ENCODE measurements at places on chromosomes 13 and 19. TPM values are rescaled to one million over a fixed set of nuclear protein-coding genes. Genes with fewer than 3 reads are reported as not detected.
A peak's percentile ranks its signal among the peaks of the same experiment; 100 is the strongest.

The WDFY2 gene
- total RNA-seq = 18.9 TPM

The CRX gene
- not detected for total RNA-seq

GRCh38 chr19:16726916-16727315, 7.3 kb downstream of the NWD1 start:
- DNase-seq = no peak
- H3K4me3 ChIP-seq = no peak overlapping the region
- no peaks in the 10 kb centered on the region for H3K27me3 ChIP-seq
- no peaks in the 10 kb centered on the region for H3K4me1 ChIP-seq

DNA sequence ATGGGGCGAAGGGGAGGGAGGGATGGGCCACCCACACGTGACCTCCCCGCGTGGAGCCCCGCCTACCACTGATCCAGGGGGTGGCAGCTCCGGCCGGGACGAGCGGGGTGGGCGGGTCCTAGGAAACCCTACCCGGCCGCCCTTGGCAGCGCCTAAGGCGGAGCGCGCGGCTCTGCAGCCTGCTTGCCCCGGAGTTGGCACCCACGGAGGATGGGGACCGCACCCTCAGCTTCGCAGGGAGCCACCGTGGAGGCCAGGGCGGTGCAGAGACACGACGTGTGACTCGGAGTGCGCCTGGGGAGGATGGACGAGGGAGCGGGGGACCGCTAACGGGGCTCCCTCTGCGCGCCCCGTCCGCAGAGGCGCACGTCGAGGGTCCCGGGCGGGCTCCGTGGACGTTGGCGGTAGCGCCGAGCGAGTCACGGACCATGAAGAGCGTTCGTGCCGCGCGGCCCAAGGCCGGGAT, at the start of gene RGS9BP:
Gene RGS9BP, plus strand, starts transcription at position 129 of the 466 bp plus-strand sequence. CDS start 416 bp downstream, outside the sequence.
- no peak within 1 kb of the TSS for H3K27ac ChIP-seq
- peaks cover 59% of the 10 kb centered on the region for H3K27me3 ChIP-seq
- H3K4me1 ChIP-seq = peaks cover 21% of the 10 kb centered on the region
- DNase-seq = peak; percentile 34
- H3K36me3 ChIP-seq = no peaks in the 10 kb centered on the region
- peak within 1 kb of the TSS; percentile 92 for H3K4me3 ChIP-seq

GRCh38 chr13:102620516-102620915, 23.7 kb downstream of the TPP2 start:
- H3K4me1 ChIP-seq = no peaks in the 10 kb centered on the region
- no peak overlapping the region for H3K4me3 ChIP-seq
- no peak for DNase-seq
- H3K27me3 ChIP-seq = no peaks in the 10 kb centered on the region

The ZNF844 gene
- 9.4 TPM for total RNA-seq

The ZSCAN18 gene
- 56.6 TPM for total RNA-seq

The KIR2DL1 gene
- total RNA-seq = not detected

The CALR3 gene
- total RNA-seq = not detected

- H3K4me1 ChIP-seq = peaks cover 15% of the 10 kb centered on the region
- no peak overlapping the region for H3K4me3 ChIP-seq
- no peak for DNase-seq
Measured at GRCh38 chr13:106291006-106291405, 244.5 kb downstream of the EFNB2 start.

The PCDH17 gene
- total RNA-seq = 14.4 TPM

DNA sequence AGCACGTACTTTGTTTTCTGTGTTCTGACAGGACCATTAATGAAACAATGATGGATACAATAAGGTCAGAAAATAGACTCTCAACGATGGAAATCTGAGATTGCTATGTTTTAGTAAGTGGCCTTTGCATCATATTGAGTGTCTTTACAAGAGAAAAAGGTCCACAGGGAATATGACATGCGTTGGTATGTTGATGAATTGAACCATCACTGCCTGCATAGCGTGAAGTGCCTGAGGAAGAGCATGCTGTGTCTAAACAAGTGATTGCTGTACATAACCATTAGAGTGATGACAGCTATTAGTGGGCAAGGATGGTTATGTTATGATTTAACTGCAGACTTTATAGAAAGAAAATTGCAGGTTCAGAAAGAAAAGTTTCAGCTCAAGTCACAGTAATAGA, 623.2 kb downstream of the SLITRK5 start:
- no peak overlapping the region for H3K4me3 ChIP-seq
- H3K4me1 ChIP-seq = no peaks in the 10 kb centered on the region
- DNase-seq = no peak

GRCh38 chr13:79128158-79128557, 277.9 kb downstream of the RBM26 start:
- no peak overlapping the region for H3K4me3 ChIP-seq
- no peak overlapping the region for H3K27ac ChIP-seq
- H3K36me3 ChIP-seq = no peaks in the 10 kb centered on the region
- H3K27me3 ChIP-seq = peaks cover under 1% of the 10 kb centered on the region
- H3K4me1 ChIP-seq = no peaks in the 10 kb centered on the region

DNA sequence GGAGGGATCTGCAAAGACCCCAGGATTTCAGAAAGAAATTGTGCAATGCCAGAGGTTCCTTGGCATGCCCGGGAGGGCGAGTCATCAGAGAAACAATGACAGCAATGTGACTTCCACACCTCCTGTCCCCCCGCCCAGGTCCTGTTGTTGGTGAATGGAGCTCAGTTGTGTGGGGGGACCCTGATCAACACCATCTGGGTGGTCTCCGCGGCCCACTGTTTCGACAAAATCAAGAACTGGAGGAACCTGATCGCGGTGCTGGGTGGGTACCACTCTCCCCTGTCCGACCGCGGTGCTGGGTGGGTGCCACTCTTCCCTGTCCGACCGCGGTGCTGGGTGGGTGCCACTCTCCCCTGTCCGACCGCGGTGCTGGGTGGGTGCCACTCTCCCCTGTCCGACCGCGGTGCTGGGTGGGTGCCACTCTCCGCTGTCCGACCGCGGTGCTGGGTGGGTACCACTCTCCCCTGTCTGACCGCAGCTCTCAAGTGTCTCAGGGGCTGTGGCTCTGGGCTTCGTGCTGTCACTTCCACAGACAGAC, 5.2 kb upstream of the F10 start:
- H3K36me3 ChIP-seq = no peaks in the 10 kb centered on the region
- H3K4me3 ChIP-seq = no peak overlapping the region
- peaks cover 6% of the 10 kb centered on the region for H3K27me3 ChIP-seq
- peaks cover 3% of the 10 kb centered on the region for H3K4me1 ChIP-seq
- DNase-seq = no peak

The TRAPPC2B gene
- 13.3 TPM for total RNA-seq

DNA sequence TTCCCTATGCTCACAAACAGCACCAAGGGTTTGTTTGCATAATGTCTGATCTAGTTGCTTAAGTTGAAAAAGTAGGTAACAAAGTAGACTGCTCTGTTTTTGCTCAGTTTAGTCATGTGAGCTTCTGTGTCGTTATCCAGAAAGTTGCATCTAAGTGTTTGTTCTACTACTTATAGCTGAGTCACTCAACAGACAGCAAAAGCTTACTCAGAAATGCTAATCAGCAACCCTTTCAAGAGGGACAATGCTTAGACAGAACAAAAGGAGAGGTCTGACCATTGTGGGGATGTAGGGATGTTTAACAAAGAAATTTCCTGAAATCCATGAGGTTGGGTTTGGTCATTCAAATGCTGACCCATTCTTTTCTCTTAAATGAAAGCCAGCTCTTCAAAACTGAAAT, 106.4 kb downstream of the ATP8A2 start:
- no peak overlapping the region for H3K27ac ChIP-seq
- DNase-seq = no peak
- no peak overlapping the region for H3K4me3 ChIP-seq

- peak overlapping the region; percentile 20 for H3K4me3 ChIP-seq
- H3K27me3 ChIP-seq = peaks cover 56% of the 10 kb centered on the region
- H3K27ac ChIP-seq = no peak overlapping the region
- peaks cover 5% of the 10 kb centered on the region for H3K36me3 ChIP-seq
Measured at GRCh38 chr13:94717916-94718315, 5.6 kb upstream of the SOX21 start.

GRCh38 chr13:100089465-100090032, 656 bp downstream of the PCCA start:
- no peak for DNase-seq
- no peaks in the 10 kb centered on the region for H3K36me3 ChIP-seq
- peak overlapping the region; percentile 90 for H3K4me3 ChIP-seq
- peak overlapping the region; percentile 88 for H3K27ac ChIP-seq

The OR7D4 gene
- total RNA-seq = not detected

The F2RL3 gene
- not detected for total RNA-seq

GRCh38 chr13:70424928-70425327, 316.7 kb upstream of the KLHL1 start:
- no peaks in the 10 kb centered on the region for H3K27me3 ChIP-seq
- H3K4me3 ChIP-seq = no peak overlapping the region
- H3K36me3 ChIP-seq = no peaks in the 10 kb centered on the region
- DNase-seq = no peak
- no peak overlapping the region for H3K27ac ChIP-seq

DNA sequence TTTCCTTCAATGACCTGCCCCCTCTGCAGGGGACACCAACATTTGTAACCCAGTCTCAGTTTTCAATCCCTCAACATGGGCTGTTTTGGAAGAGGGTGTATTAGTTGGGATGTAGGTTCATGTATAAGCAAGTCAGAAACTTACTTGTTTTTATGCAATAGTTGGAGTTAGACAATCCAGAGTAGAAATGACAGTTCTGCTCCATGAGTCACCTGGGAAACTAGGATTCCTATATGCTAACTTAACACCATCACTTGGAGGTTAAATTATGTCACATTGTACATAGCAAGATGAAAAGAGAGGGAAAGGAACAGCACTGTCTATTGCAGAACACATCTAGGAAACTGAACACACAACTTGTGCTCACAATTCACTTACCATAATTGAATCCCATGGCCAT, 436.4 kb downstream of the RFC3 start:
- no peaks in the 10 kb centered on the region for H3K36me3 ChIP-seq
- no peaks in the 10 kb centered on the region for H3K27me3 ChIP-seq
- H3K4me1 ChIP-seq = peaks cover 4% of the 10 kb centered on the region

- no peaks in the 10 kb centered on the region for H3K27me3 ChIP-seq
- H3K4me1 ChIP-seq = peaks cover 20% of the 10 kb centered on the region
- H3K27ac ChIP-seq = no peak overlapping the region
- H3K36me3 ChIP-seq = no peaks in the 10 kb centered on the region
- DNase-seq = peak; percentile 26
Measured at GRCh38 chr13:46146898-46147297, 35.1 kb downstream of the LCP1 start.

- H3K27ac ChIP-seq = no peak overlapping the region
- H3K4me1 ChIP-seq = peaks cover 16% of the 10 kb centered on the region
- no peak for DNase-seq
- no peaks in the 10 kb centered on the region for H3K36me3 ChIP-seq
- no peaks in the 10 kb centered on the region for H3K27me3 ChIP-seq
Measured at GRCh38 chr13:110815471-110816204, 99.2 kb downstream of the ANKRD10 start.

GRCh38 chr13:97491452-97491851, 57.5 kb downstream of the RAP2A start:
- peaks cover 5% of the 10 kb centered on the region for H3K36me3 ChIP-seq
- no peak overlapping the region for H3K27ac ChIP-seq
- no peak overlapping the region for H3K4me3 ChIP-seq
- H3K4me1 ChIP-seq = no peaks in the 10 kb centered on the region
- H3K27me3 ChIP-seq = no peaks in the 10 kb centered on the region
- no peak for DNase-seq

- peaks cover 7% of the 10 kb centered on the region for H3K36me3 ChIP-seq
- H3K4me3 ChIP-seq = peak overlapping the region; percentile 27
- H3K27me3 ChIP-seq = peaks cover 31% of the 10 kb centered on the region
- DNase-seq = no peak
- H3K27ac ChIP-seq = no peak overlapping the region
Measured at GRCh38 chr19:38733493-38734175, 10.6 kb downstream of the CAPN12 start.

The SLC35E1 gene
- total RNA-seq = 32.5 TPM

- no peak overlapping the region for H3K4me3 ChIP-seq
- no peak overlapping the region for H3K27ac ChIP-seq
- no peaks in the 10 kb centered on the region for H3K4me1 ChIP-seq
Measured at GRCh38 chr13:97423300-97424045, 10.5 kb upstream of the RAP2A start.

The CELF5 gene
- total RNA-seq = 2.3 TPM

DNA sequence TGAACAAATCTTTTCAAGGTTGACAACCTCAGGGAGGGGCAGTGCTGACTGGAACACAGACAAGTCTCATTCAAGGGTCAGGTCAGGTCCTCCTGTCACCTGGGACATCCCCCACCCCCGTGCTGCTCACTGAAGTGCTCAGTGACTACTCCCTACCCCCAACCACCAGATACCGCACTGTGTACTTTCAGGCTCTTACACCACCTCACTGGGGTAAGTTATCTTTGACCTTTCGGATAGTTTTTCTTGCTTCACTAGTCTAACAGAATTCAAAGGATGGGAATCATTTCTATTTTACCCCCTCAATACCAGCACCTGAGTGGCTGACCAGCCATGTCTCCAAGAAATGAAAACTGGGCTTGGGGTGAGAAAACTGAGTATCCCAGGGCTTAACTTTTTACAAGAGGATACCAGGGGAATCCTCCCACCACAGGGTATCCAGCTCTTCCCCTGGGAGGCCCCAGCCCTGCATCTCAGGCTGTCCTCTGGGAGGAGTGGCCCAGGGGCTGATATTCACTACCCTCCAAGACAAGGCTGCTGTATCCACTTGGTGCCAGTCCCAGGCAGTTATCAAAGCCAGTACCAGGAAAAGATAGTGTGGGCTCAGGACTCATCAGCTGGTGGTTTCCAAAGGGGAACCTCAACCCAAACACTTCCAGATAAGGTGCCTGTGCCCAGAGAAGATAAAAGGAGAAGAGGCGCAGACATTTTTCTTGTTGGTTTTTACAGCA, 2.1 kb downstream of the ZNF563 start:
- H3K27me3 ChIP-seq = peaks cover 7% of the 10 kb centered on the region
- H3K4me3 ChIP-seq = peak overlapping the region; percentile 70
- no peak for DNase-seq
- H3K36me3 ChIP-seq = no peaks in the 10 kb centered on the region

The JUND gene
- total RNA-seq = 85.1 TPM

DNA sequence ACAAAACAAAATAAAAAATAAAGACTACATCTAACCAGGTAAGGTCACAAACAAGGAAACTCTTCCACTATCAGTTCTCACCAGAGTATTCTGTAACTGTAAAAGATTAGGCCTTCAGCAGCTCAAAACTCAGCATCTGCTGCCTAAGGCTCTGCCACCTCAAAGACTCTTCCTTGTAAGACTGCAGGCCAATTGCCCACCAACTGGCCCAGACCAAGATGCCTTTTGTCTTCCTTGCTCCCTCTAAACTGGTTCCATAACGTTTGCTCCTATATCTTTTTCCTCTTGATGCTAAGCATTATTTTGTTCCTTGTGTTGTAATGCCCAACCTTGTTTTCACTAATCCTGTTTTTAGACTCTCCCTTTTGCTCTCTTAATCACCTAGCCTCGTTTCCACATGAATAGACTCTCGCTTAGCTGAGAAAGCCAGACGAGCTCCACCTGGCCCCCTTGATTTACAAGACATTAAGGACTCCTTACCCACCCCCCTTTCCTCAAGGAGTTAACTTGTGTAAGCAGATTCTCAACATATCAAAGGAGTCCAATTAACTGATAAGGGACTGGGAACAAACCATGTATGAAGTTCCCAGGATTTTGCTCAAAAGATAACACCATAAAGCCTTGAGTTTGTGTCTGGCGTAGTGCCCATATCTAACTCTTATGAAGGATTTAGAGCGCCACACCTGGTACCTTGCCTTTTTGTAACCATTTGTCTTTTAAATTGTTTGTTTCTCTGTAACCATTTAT, 1.5 kb downstream of the ZNF814 start:
- no peaks in the 10 kb centered on the region for H3K27me3 ChIP-seq
- H3K36me3 ChIP-seq = peaks cover 57% of the 10 kb centered on the region
- H3K4me1 ChIP-seq = peaks cover 27% of the 10 kb centered on the region
- no peak overlapping the region for H3K27ac ChIP-seq
- H3K4me3 ChIP-seq = peak overlapping the region; percentile 93

The ADGRE2 gene
- not detected for total RNA-seq

GRCh38 chr19:12265921-12266704, 28.6 kb downstream of the ZNF44 start:
- no peak overlapping the region for H3K27ac ChIP-seq
- DNase-seq = no peak
- H3K36me3 ChIP-seq = peaks cover 37% of the 10 kb centered on the region
- no peaks in the 10 kb centered on the region for H3K27me3 ChIP-seq
- H3K4me1 ChIP-seq = no peaks in the 10 kb centered on the region

Measured in neural crest cell (in vitro differentiated cells).